Stimulated activated CD4-positive, alpha-beta T cell treated with anti-CD3 and anti-CD28 coated beads, TNF-alpha, amount 100 ng/mL, for 48 hours (primary cell): ENCODE measurements at places on chromosomes 16 and 17.

GRCh38 chr17:35448899-35449227 lies 297 bp upstream of the SLFN13 start:
- DNase-seq: no peak

GRCh38 chr17:73984941-73985340 lies 218.5 kb upstream of the RPL38 start:
- no peak for DNase-seq

DNA sequence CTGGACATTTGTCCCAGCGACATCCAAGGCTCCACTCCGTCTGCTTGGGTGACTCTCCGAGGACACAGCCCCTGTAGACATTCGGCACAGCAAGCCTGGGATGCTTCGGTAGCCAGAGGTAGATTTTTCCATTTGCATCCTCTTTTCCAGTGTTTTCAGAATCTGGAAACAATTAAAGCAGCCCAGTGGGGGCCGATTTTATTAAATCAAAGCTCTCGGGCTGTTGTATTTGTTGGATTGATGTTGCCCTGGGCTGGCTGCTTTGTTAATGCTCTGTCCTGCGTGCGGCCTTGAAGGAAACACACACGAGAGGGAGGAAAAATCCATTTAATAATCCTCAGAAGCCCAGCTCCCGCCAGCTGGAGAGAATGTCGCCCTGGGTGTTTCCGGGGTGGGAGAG lies 158.1 kb upstream of the CIBAR2 start:
- DNase-seq: no peak

DNA sequence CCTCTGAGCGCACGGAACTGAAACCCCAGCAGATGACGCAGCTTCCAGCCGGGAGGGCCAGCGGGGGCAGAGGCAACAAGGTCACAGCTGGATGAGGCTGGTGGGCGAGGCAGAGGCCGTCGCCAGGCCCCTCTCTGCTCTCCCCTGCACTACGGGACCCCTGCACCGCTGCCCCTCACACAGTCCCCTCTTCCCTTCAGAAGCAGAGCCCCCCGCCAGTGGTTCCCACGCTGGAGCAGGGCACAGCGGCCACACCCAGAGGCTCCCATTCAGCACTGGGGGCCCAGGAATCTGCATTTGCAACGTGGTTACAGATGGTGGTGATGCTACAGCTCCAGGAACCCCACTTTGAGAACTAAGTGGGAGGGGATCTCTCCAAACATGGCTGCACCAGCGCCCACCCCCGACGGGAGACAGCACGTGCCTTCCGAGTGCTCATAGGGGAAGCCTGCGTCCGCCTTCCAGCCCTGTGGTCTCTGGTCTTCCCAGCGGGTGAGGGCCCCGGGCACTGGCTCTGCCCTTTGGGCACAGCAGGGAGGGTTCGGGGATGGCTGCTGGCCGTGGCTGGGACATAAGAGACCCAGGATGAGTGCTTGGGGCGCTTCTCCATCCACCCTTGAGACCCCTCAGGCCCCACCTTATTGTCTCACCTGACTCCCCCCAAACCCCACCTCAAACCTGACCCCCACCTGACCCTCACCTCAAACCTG lies 4.7 kb upstream of the RAB40B start:
- no peak for DNase-seq

GRCh38 chr16:87160701-87161337 lies 156.4 kb downstream of the C16orf95 start:
- DNase-seq: peak; percentile 14

- no peak for DNase-seq
Measured at GRCh38 chr16:71526111-71526631, at the start of gene CHST4. CHST4 (plus strand) TSS chr16:71526426; CDS start chr16:71536678, 10,252 bp downstream.

GRCh38 chr17:10421900-10422542 lies at the start of gene MYH8:
MYH8 (minus strand) TSS chr17:10421950; CDS start chr17:10420227, 1,723 bp downstream.
- DNase-seq: no peak

GRCh38 chr17:42271006-42271778 lies 5.0 kb downstream of the STAT5B start:
- no peak for DNase-seq

DNA sequence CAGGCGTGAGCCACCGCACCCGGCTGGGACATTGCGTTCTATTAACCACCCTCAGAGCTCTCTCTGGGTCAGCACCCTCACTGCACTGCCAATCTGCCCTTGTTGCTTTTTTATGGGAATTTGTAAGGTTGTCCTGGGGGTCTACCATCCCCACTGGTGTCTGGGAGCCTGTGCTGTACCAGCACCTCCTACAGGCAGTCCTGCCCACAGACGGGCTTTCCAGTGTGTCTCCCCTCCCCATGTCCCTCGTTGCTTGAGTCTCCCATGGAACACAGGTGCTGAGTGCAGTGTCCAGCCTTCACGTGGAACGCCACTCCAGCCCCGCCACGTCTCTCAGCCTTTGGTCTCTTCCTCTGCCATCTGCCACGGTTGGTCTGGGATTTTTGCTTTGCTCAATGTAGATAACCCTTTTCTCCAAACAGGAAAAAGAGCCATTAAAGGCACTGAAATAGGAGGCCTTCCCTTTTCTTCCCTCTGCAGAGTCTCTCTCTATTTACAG lies 68.0 kb upstream of the CBX4 start:
- no peak for DNase-seq

GRCh38 chr17:29049541-29050145 lies 6.7 kb downstream of the PIPOX start:
- no peak for DNase-seq

DNA sequence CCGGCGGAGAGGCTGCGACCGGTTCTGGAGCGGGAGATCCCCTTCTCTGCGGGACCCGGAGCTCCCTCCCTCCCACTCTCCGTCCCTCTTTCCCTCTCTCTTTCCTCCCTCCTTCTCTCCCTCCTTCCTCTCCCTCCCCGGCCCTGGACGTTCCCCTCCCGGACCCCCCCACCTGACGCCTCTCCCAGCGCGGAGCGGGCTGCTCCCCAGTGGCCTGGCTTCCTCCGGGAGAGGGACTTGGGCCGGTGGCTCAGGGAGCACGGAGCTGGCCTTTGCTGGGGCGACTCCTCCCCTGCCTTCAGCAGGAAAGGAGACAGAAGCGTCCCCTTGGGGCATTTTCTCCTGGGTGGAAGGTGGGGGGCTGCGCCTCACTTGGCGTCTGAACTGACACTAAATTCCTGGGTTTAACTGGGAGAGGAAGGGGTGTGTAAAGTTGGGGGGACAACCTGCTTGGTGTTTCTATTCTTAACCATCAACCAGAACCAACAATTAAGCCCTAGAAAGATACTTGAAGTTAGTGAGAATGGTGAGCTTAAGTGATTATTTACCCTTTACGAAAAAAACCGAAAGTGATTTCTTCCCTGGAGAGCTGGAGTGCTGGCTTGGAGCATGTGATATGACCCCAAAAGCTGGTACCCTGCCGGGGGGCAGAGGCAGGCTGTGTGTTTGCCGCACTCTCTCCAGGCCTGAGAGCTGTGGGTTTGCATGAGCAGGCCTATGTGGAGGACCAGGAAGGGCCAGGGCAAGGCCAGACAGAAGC lies 775 bp downstream of the SPIRE2 start:
- no peak for DNase-seq

- DNase-seq: no peak
Measured at GRCh38 chr17:80835816-80836657, 155.6 kb upstream of the CHMP6 start.

DNA sequence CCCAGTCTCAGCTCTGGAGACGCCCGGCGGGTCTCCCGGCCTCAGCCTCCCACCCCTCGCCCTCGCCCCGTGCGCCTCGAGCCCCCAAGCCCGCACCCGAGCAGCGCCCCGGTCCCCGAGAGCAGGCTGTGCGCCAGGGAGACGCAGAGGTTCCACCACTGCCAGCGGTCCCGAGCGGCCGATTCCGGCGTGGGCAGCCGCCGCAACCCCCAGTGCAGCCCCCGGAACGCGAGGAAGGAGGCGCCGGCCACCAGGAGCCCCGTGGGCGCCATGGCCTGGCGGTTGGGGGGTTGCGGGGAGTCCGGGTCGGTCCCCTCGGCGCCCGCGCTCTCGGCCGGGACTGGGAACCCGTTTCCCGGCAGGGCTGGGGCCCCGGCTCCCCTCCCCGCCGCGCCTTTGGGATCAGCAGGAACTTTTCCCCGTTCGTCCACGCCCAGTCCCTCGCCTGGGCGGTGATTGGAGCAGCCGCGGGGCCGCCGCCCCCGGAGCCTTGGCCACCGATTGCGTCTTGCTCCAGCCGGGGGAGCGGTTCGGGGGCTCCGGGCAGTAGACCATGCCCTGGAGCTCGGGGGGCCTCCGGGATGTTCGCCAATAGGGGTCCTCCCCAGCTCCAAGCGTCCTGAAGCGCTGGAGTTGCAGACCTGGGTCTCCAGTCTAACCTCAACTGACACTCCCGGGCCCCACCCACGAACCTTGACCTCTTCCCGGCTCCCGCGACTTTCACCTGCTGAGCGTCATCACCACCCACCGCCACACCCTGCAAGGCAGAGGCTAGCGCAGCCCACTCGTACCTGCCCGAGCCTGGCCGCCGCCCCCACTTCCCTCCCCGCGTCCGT lies at the start of gene TLCD2:
TSS of gene TLCD2 (minus strand) at position 407 of the 836 bp plus-strand sequence. CDS start at position 272, 135 bp downstream.
- no peak for DNase-seq

DNA sequence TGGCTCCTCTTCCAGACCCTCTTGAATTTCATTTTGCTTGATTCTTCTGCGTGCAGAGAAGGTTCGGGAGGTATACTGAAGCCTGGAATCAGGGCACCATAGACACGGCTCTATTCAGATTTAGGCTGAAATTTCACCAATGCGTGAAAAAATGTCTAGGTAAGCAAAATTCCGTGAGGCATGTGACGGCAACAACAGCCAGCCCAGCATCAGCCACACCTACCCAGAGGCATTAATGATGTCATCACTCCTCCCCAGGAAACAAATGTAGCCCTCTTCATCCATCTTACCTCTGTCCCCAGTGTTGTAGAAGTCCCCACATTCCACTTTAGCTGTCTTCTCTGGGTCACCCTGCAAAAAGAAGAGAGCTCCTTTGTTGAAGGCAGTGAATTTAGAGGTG lies 50.8 kb upstream of the ACSM2B start:
- DNase-seq: no peak

DNA sequence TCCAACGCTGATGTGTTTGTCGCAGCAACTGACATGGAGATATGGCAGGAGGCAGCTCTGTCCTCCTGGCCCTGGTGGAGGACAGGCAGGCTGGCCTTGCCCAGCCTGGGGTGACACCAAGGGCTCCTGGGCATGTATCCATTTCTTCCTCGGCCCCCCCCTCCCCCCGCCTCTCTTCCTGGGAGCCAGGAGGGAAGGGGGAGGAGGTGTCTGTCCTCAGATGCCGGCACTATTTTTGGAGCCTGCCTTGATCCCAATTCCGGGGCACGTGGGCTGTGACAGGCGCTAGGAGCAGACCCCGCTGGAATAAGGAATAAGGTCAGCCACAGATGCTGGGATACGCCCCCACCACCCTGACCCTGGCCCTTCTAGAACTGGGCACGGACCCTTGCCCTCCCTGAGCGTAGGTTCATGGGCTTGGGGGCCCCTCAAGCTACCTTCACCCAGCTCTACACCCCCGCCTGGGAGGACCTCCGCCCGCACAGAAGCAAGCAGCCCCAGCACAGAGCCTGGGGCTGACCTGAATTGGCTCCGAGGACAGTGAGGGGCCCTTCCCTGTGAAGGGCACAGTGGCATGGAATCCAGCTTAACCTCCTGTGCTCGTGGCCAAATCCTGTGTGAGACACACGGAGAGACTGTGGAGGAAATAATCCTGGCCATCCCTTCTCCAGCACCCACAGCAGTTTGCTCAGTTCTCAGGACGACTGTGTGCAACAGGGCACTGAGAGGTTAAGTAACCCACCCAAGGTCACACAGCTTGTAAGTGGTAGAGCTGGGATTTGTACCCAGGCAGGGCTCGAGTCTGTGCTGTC lies 24.1 kb downstream of the SEC14L5 start:
- DNase-seq: no peak

GRCh38 chr16:51545951-51546350 lies 394.9 kb upstream of the SALL1 start:
- no peak for DNase-seq

DNA sequence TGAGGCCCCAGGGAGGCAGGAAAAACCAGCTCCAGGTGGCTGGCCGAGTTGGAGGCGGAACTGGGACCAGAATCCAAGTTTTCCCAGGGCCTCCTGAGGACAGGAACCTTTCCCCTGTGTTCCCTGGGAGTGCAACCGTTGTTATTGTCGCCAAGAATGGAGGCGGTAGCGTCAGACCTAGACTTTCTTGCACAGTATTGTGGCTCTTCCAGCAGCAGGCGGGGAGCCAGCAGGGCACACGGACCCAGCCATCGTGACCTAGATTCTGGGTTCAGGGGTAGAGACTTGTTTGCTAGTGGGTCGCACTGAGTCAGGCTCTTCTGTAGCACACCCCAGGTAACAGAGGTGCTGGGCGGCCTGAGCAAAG lies 667 bp upstream of the KIF19 start:
- no peak for DNase-seq

GRCh38 chr17:66167189-66167815 lies 24.6 kb downstream of the CEP112 start:
- no peak for DNase-seq

- DNase-seq: no peak
Measured at GRCh38 chr16:8372141-8372540, 218.2 kb downstream of the TMEM114 start.

GRCh38 chr16:569445-570254 lies at the start of gene PIGQ:
PIGQ (plus strand) TSS chr16:569968; CDS start chr16:574075, 4,107 bp downstream.
- DNase-seq: peak; percentile 42

DNA sequence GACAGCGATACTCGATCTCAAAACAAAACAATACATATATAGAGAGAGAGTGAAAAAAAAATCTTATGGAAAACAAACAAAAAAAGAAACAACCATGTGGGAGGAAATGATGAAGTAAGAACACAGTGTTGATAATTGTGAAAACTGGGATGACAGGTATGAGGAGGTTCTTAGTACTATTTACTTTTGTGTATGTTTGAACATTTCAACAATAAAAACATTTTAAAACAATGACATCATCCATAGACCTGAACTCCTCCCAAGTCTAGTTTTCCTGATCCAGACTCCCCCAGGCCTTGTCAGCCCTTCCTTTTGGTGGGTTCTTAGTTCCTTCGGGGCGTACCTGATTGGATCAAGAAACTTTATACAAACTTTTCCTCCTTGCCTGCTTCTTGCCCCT lies 51.7 kb downstream of the CCDC42 start:
- no peak for DNase-seq

DNA sequence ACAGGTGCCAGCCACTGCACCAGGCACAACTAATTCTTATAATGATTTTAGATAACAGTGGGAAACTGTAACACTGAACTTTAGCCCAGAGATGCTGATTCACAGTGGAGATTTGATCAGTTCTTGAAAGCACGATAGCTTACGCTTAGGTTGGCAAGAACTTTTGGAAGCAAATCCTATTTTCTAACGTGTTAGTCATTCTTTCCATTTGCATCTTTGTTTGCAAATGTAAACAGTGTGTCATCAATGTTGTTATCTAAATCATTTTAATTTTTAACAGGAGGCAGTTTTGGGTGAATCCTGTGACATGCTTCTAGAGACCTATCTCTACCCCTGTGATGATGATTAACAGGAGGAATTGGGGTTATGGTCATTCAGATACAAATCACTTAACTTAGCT lies 35.7 kb upstream of the GNA13 start:
- no peak for DNase-seq

GRCh38 chr17:61010661-61011170 lies 333.1 kb downstream of the BCAS3 start:
- no peak for DNase-seq
